ENCODE measurements at places on chromosomes 1 and 21. TPM values are rescaled to one million over a fixed set of nuclear protein-coding genes. Genes with fewer than 3 reads are reported as not detected.

SLC30A2 gene
- total RNA-seq = 0.30 TPM

RGS18 gene
- not detected for total RNA-seq

KRTAP13-2 gene
- not detected for total RNA-seq

IGSF9 gene
- 0.21 TPM for total RNA-seq

INTS11 gene
- 58.3 TPM for total RNA-seq

GIPC2 gene
- total RNA-seq = not detected

FCRL1 gene
- total RNA-seq = not detected

IKBKE gene
- 7.7 TPM for total RNA-seq

LCE6A gene
- not detected for total RNA-seq

MFN2 gene
- 32.3 TPM for total RNA-seq

VWA5B1 gene
- not detected for total RNA-seq

MAN1C1 gene
- total RNA-seq = 0.21 TPM

SLC2A5 gene
- 0.77 TPM for total RNA-seq

SIM2 gene
- 5.3 TPM for total RNA-seq

MEGF6 gene
- 9.3 TPM for total RNA-seq

FAM72C gene
- 5.4 TPM for total RNA-seq

CBS gene
- total RNA-seq = 10.1 TPM

HSPA13 gene
- 16.9 TPM for total RNA-seq

CFHR1 gene
- not detected for total RNA-seq

GRIK3 gene
- total RNA-seq = not detected

FALEC gene
- total RNA-seq = not detected

KRTAP11-1 gene
- not detected for total RNA-seq

PROX1 gene
- total RNA-seq = 0.12 TPM

PGLYRP3 gene
- total RNA-seq = not detected

ZMYND12 gene
- total RNA-seq = 0.37 TPM

CALML6 gene
- 0.49 TPM for total RNA-seq

ANXA9 gene
- total RNA-seq = 1.00 TPM

HSF2BP gene
- 1.9 TPM for total RNA-seq

KCNK2 gene
- not detected for total RNA-seq

TNN gene
- total RNA-seq = not detected

MFAP2 gene
- 0.49 TPM for total RNA-seq

SPATA46 gene
- not detected for total RNA-seq

MX2 gene
- total RNA-seq = not detected

TAS1R1 gene
- total RNA-seq = not detected

HMCN1 gene
- 0.01 TPM for total RNA-seq

LCE1C gene
- total RNA-seq = not detected

DDX59 gene
- total RNA-seq = 15.5 TPM

DARS2 gene
- total RNA-seq = 44.7 TPM

MCOLN3 gene
- total RNA-seq = 2.9 TPM

OR2T11 gene
- not detected for total RNA-seq

RGS1 gene
- not detected for total RNA-seq

WNT2B gene
- 0.39 TPM for total RNA-seq

Data from A549 treated with GW870086 at 1 μM for 4 hours (cell line).